Activated CD4-positive, alpha-beta T cell treated with anti-CD3 and anti-CD28 coated beads for 4 hours (primary cell): ENCODE measurements at places on chromosomes 5 and 9.

GRCh38 chr5:154375329-154376008 lies 70.3 kb upstream of the SAP30L start:
- DNase-seq = no peak

DNA sequence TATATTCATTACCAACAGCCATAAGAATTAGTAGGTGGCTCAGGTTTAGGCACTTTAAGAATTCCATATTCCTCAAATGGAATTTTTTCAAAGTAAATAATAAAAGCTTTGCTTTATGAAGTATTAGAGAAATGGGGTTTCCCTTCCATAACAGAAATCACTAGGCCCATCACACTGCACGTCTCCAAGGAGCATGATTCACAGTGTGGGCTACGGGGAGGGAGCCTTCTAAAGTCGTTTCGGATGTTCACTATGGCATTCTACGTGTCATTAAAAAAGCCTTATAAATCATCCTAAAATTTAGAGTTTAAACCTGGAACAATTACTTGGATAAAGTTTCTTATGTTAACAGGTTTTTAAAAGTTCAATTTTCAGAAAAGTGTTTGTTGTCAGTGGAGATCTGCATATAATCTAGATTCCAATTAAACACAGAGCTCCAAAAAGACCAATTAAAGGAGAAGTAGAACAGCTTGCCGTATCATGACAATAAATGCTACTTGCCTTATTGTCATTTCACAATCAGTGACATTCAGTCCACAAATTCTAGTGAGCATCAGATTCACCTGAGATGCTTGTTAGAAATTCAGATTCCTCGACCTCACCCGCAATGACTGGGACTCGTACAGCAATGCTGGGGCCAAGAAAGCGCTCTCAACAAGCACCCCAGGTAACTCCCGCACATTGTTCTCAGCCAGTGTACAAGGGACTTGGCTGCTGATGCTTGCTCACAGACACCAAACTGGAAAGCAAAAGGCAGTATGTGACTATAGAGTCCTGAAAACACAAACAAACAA lies 115.7 kb downstream of the NFIB start:
- DNase-seq = no peak

DNA sequence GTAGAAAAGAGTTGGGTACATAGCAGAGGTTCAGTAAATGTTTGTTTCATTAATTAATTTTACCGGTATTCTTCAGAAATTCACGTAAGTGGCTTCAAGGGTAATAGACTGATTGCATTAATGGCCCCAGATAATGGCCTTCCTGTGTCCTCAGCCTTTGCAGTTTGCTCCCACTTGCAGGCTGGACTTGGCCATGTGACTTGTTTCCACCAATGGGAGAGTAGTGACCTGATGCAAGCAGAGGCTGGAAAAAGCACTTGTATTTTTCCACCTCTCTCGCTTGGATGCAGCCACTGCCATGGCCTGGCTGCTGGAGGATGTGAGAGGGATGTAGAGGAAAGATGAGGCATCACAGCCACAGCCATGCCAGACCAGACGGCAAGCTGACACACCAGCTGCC lies 480.9 kb downstream of the CDK5RAP2 start:
- DNase-seq = no peak

DNA sequence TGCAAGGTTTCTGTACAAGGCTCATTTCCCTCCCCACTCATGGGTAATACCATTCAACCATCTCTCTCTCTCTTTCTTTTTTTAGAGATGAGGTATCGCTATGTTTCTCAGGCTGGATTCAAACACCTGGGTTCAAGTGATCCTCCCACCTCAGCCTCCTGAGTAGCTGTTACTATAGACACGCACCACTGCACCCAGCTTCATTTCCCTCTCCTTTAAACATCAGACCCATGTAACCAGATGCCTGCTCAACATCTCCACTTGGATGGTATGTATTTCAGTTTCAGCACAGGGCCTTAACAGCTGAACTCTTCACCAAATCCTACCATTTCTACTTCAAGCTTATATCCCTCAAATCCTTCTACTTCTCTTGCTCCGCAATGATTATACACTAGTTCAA lies 117.4 kb downstream of the SSBP2 start:
- DNase-seq = no peak

- no peak for DNase-seq
These were observed 245.7 kb downstream of the ASTN2 start for GRCh38 chr9:117169089-117169621.

DNA sequence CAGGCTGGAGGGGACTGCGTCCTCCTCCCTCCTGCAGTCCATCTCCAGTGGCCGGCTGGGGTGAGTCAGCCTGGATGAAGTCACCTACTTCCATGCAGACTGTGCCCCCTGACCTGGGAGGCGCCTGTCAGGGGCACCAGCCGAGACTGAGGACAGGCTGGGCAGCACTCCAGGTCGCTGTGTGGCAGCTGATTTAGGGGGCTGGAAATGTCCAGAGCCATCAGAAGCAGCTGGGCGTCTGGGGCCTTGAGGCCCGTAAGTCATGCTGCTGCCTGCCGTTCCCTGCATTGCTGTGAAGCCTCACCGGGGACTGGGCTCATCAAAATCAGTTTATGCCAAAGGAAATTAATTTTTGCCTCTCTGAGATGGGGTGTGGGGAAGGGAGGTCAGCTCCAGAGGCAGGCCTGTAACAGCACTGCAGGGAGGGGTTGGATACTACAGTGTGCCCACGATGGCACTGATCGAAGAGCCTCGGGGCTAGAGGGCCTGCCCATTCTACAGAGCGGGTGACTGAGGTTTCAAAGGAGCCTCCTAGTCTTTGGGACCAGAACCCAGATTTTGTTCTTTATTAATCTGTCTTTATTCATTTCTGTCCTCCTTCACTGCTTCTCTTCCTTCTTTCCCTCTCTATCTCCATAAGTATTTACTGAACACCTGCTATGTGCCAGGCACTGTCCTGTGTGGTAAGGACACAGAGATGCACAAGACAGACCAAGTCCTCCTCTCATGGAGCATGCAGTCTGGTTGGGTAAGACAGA lies 70.4 kb upstream of the PSD2 start:
- DNase-seq = no peak

- no peak for DNase-seq
These were observed 223.2 kb downstream of the CACNA1B start for GRCh38 chr9:138100711-138101350.

DNA sequence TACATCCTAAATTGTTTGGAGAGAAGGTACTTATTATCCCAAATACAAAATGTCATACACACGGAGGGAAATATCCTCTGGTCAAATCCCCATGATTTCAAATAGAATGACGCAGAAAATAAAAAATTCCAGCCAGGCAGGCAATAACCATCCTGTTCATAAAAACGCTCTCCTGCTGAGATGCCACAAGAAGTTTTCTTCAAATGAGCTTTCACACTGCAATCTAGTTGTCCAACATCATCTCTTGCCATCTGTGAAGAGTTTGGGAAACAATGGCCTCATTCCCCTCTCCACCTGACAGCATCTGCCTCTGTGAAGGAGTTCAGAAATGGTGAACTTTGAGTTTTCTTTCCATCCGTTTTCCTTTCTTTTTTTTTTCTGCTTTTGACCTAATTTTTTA lies 83.3 kb upstream of the SLC30A5 start:
- no peak for DNase-seq

DNA sequence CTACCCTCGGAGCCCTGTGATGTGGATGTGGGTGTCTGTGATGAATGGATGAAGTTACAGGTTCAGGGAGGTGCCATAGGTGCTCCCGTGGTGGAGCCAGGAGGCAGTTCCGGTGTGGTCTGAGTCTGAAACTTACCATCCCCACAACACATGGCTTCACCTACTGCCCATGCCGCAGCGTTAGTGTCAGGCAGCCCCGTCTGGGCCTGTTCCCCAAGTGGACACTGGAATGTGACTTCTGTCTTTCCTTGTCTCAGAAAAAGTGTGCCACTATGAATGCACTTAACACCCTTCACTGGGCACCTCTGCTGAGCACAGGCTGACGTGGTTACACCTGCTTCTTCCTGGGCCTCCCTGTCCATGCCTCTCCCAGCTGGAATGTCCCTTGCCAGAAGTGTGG lies 8.6 kb downstream of the ANKRD33B start:
- DNase-seq = no peak

DNA sequence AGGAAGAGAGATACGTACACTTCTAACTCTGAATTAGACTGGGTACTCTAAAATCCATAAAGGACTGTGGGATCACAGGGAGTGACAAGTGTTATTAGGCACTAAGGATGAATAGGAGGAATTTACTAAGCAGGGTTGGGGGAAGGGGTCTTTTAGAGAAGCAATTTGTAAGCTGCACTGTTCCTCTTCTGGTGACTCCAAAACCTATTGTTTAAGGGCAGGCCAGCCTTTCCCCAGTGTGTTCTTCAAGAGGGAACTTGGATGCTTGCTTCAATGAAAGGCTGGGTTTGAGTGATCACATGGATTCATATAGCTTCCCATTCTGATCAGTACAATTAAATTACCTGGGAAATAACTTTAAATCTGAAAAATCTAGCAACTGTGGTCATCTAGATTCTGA lies 71.8 kb downstream of the STX17 start:
- no peak for DNase-seq

- no peak for DNase-seq
These were observed 217.5 kb upstream of the NMUR2 start for GRCh38 chr5:152622628-152623027.

- DNase-seq = no peak
These were observed 109.1 kb downstream of the EGFLAM start for GRCh38 chr5:38367410-38367809.

DNA sequence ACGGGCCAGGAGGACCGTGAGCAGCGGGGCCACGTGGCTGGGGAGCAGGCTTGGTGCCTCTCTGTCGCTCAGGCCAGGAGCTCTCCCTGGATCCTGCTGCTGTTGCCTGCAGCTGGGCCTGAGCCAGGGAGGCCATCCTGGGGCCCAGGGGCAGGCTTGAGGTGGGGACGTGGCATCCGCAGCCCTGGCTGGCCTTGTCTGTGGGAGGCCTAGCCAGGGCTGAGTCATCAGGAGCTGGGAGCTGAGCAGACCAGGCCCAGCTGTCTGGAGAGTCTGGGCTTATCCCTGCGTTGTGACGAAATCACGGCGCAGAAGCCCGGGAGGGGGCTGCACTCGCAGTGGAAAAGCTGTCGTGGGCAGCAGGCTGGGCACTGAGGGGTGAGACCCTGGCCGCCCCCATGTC lies 138.8 kb upstream of the COL5A1 start:
- no peak for DNase-seq

GRCh38 chr5:90386099-90386710 lies 23.4 kb downstream of the CETN3 start:
- no peak for DNase-seq

- no peak for DNase-seq
These were observed 87.5 kb downstream of the TRIM32 start for GRCh38 chr9:116774421-116775180.

DNA sequence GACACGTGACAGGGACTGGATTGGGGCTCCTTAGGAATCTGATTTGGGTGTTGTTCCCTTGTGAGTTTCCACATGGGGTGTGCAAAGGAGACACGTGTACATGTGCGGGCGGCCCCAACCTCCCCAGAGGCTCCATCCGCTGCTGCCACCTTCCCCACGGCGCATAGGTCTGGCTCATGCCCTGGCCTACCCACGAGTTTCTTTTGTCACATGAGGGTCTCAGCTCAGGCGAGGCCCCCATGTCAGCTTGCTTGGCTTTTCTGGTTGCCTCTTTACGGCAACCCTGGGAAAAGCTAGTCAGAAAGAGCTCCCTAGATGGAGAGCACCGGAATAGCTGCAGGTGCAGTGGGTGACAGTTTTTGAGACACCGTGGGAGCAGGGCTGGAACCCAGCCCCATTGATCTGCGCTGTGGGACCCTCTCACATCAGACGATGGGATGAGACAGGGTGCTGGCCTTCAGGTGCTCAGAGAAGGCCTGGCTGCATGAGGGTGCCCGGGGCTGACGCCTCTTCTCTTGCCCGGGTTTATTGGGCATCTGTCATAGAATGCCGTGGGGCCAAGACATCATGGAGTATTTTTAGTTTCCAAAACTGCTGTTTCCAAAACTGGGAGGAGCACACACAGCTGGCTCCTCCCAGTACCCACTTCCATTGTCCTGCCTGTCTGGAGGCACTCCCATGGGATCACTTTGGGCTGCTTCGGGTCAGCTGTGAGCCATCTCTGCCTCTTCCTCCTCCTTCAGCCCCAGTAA lies 107.8 kb downstream of the WNK2 start:
- no peak for DNase-seq

- DNase-seq = no peak
These were observed 28.9 kb upstream of the LPCAT1 start for GRCh38 chr5:1552521-1553255.

DNA sequence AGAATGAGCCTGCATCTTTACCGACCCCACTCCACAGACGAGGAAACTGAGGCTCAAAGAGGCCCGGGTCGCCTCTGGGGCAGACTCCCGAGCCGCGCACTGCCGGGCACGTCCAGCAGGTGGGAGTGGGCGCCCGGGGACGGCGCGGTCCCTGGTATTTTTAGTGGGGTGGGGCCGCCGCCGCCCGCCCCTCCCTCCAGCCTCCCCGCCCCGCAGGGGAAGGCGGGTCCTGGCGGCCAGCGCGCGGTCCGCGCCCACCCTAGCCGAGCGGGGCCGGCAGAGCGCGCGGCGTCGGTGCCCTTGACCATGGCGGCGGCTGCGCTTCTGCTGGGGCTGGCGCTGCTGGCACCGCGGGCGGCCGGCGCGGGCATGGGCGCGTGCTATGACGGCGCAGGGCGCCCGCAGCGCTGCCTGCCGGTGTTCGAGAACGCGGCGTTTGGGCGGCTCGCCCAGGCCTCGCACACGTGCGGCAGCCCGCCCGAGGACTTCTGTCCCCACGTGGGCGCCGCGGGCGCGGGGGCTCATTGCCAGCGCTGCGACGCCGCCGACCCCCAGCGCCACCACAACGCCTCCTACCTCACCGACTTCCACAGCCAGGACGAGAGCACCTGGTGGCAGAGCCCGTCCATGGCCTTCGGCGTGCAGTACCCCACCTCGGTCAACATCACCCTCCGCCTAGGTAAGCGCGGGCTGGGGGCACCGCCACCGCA lies at the start of gene LAMC3:
Gene LAMC3 (plus strand): TSS at position 266 of the 710 bp plus-strand sequence. CDS start 41 bp downstream, at position 307.
- DNase-seq = no peak

- DNase-seq = no peak
These were observed 54.1 kb downstream of the GNG10 start for GRCh38 chr9:111715471-111715870.

GRCh38 chr9:115333277-115334070 lies 215.5 kb upstream of the TNC start:
- no peak for DNase-seq

DNA sequence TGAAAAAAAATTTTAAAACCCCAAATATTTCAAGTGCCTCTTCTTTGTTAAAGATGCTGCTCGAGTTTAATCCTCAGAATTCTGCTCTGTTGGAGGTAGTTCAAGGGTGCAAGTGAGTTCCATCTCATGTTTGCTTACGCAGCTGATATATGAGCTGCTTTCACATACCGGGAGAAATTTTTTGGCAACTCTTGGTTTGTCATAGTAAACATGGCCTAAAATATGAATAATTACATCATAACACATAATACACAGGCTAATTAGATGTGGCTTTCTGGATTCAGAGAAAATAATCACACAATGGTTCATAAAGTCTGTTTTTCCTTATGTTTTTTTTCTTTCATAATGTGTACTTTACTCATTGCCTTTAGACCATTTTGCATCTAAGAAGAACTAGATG lies 1134.1 kb downstream of the PTPRD start:
- no peak for DNase-seq

GRCh38 chr9:120892748-120893610 lies 16.0 kb upstream of the PHF19 start:
- DNase-seq = peak; percentile 64

GRCh38 chr5:38148021-38148625 lies 110.2 kb upstream of the EGFLAM start:
- no peak for DNase-seq
